Bladder microvascular endothelial cell (primary cell): ENCODE measurements at places on chromosomes 3 and 15. TPM values are rescaled to one million over a fixed set of nuclear protein-coding genes. Genes with fewer than 3 reads are reported as not detected.

The NOX5 gene
- under 0.01 TPM in 1 of 2 replicates, not detected in the other for total RNA-seq

The ZIC4 gene
- total RNA-seq = not detected in 2 replicates

The TRPM1 gene
- 0.06 and 0.81 TPM in 2 replicates for total RNA-seq

The APBA2 gene
- total RNA-seq = 3.1 and 36.4 TPM in 2 replicates

The WDR93 gene
- under 0.01 TPM in 1 of 2 replicates, not detected in the other for total RNA-seq

The MESP1 gene
- 0.16 and 0.31 TPM in 2 replicates for total RNA-seq

The ATRIP gene
- 5.0 and 6.5 TPM in 2 replicates for total RNA-seq

The CFAP100 gene
- not detected in 2 replicates for total RNA-seq

The GPR156 gene
- 0.06 TPM in 1 of 2 replicates, not detected in the other for total RNA-seq

The MYL3 gene
- total RNA-seq = not detected in 2 replicates

The PAQR5 gene
- total RNA-seq = under 0.01 and 0.06 TPM in 2 replicates

The MYH15 gene
- under 0.01 and 0.06 TPM in 2 replicates for total RNA-seq

The DNAJA4 gene
- total RNA-seq = 1.9 and 7.3 TPM in 2 replicates

The TRAIP gene
- 5.2 and 6.0 TPM in 2 replicates for total RNA-seq

The ANKRD63 gene
- total RNA-seq = not detected in 2 replicates

The UQCC5 gene
- 4.7 and 5.7 TPM in 2 replicates for total RNA-seq

The ABHD10 gene
- total RNA-seq = 25.7 and 37.4 TPM in 2 replicates

The CSPG5 gene
- 0.16 and 1.4 TPM in 2 replicates for total RNA-seq

The TRPM7 gene
- total RNA-seq = 19.9 and 46.8 TPM in 2 replicates

The C3orf80 gene
- total RNA-seq = not detected in 2 replicates

The ECE2 gene
- total RNA-seq = not detected in 2 replicates

The CLCN2 gene
- 1.3 and 2.6 TPM in 2 replicates for total RNA-seq

The RASGRF1 gene
- total RNA-seq = 0.63 TPM in 1 of 2 replicates, not detected in the other

The CTXND1 gene
- not detected in 2 replicates for total RNA-seq

The ABCF3 gene
- 38.5 and 54.1 TPM in 2 replicates for total RNA-seq

The RETNLB gene
- not detected in 2 replicates for total RNA-seq

The CLDN11 gene
- 200 and 216 TPM in 2 replicates for total RNA-seq

The SLC35G2 gene
- 16.8 and 27.5 TPM in 2 replicates for total RNA-seq

The SEMA3G gene
- total RNA-seq = 6.8 and 83.5 TPM in 2 replicates

The LTF gene
- total RNA-seq = 0.13 and 0.16 TPM in 2 replicates

The TIGIT gene
- total RNA-seq = not detected in 2 replicates

The LRTM1 gene
- total RNA-seq = not detected in 2 replicates

The ITIH1 gene
- total RNA-seq = 0.16 TPM in 1 of 2 replicates, not detected in the other

The SOX2 gene
- not detected in 2 replicates for total RNA-seq
